ENCODE measurements at places on chromosomes 11 and 22.

GRCh38 chr22:50473088-50473487, 1.7 kb downstream of the SBF1 start:
- no peak for DNase-seq

DNA sequence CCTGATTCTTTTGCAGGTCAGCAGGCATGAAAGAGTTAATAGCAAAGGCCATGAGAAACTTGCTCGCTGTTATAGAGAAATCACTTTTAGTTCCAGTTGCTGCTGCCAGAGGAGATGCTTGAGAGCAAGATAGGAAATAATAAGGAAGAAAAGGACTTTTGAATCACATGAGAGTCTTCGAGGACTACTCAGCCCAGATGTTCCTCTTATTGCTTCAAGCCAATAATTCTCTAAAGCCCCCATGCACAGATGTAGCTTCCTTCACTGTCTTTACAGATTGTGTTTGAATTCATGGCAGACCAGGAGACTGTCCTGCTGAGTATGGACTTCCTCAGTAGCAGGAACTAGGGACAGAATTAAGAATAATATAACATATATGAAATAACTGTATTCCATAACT, 50.1 kb upstream of the OLFML1 start:
- DNase-seq: no peak

GRCh38 chr11:58905721-58906547, 33.4 kb upstream of the GLYATL1 start:
- DNase-seq: peak; percentile 53

- DNase-seq: no peak
Measured at GRCh38 chr22:47544696-47545095, 782.2 kb downstream of the TBC1D22A start.

DNA sequence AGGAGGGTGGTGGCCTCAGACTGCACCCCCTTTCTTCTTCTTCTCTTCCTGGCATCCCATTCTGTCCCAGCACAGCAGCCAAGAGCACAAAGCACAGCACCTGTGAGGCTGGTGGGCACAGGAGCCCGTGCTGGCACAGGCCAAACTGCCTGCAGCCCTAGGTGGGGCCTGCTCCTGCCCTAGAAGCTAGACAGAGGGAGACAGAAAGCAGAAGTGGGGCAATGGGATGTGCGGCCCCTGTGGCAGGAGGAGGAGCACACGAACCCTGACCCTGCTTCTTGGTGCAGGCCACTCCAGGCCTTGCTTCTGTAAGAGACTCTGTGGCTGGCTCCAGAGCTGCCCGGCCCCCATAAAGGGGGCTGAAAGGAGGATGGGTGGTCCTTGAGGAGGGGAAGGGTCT, 3.9 kb upstream of the PTS start:
- no peak for DNase-seq

- DNase-seq: no peak
Measured at GRCh38 chr11:11569936-11570491, 51.8 kb downstream of the GALNT18 start.

DNA sequence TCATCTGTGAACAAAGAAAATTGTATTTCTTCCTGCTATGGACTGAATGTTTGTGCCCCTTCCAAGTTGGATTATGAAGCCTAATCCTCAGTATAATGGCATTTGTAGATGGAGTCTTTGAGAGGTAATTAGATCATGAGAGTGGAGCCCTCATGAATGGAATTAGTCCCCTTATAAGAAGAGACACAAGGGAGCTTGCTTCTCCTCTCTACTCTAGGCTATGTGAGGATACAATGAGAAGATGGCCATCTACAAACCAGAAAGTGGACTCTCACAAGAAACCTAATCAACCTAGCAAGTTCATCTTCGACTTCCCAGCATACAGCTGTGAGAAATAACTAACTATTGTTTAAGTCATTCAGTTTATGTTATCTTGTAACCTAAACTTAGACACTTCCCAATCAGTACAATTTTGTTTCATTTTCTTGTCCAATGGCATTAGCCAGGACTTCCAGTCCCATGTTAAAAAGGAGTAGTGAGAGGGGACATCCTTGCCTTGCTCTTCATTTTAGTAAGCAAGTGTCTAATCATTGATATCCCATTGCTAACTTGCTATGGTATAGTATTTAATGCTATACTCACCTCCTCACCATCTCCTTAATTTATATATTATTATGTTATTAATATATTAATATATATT, 45.7 kb downstream of the PDGFD start:
- DNase-seq: no peak
